Karpas-422 (cell line): ENCODE measurements at places on chromosomes 12 and 14. TPM values are rescaled to one million over a fixed set of nuclear protein-coding genes. Genes with fewer than 3 reads are reported as not detected.

GRCh38 chr12:89140141-89140540 lies 212.2 kb downstream of the DUSP6 start:
- H3K4me1 ChIP-seq, result no peaks in the 10 kb centered on the region
- H3K4me3 ChIP-seq, result no peak overlapping the region
- no peak overlapping the region for H3K27ac ChIP-seq
- no peaks in the 10 kb centered on the region for H3K27me3 ChIP-seq

DNA sequence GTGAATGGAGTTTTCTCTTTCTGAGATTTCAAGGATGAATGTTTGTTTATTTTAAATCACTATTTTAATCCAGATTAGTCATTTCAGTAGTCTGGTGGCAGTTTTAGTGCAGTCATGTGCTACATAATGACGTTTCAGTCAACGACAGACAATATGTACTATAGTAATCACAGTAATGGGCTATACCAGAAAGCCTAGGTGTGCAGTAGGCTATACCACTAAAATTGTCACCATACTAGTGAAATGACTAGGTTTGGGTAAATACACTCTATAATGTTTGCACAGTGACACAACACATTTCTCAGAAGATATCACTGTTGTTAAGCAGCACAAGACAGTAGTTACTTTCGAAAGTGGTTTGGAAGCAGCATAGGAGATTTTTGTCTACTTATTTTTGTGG lies 203.1 kb downstream of the ETNK1 start:
- H3K27me3 ChIP-seq, result no peaks in the 10 kb centered on the region
- no peaks in the 10 kb centered on the region for H3K36me3 ChIP-seq
- H3K4me3 ChIP-seq, result no peak overlapping the region
- H3K4me1 ChIP-seq, result no peaks in the 10 kb centered on the region

- H3K4me3 ChIP-seq, result no peak overlapping the region
- DNase-seq, result no peak
- H3K36me3 ChIP-seq, result no peaks in the 10 kb centered on the region
Measured at GRCh38 chr14:68557648-68558047, 235.2 kb downstream of the ZFP36L1 start.

SPATS2 gene
- 43.5 and 50.7 TPM in 2 replicates for total RNA-seq

GRCh38 chr14:104364830-104365229 lies 214.7 kb upstream of the C14orf180 start:
- no peaks in the 10 kb centered on the region for H3K36me3 ChIP-seq
- H3K27me3 ChIP-seq, result no peaks in the 10 kb centered on the region; the same call in 1 of the 2 replicates
- no peak overlapping the region for H3K27ac ChIP-seq

DEGS2 gene
- 0.43 TPM in 1 of 2 replicates, not detected in the other for total RNA-seq

DNA sequence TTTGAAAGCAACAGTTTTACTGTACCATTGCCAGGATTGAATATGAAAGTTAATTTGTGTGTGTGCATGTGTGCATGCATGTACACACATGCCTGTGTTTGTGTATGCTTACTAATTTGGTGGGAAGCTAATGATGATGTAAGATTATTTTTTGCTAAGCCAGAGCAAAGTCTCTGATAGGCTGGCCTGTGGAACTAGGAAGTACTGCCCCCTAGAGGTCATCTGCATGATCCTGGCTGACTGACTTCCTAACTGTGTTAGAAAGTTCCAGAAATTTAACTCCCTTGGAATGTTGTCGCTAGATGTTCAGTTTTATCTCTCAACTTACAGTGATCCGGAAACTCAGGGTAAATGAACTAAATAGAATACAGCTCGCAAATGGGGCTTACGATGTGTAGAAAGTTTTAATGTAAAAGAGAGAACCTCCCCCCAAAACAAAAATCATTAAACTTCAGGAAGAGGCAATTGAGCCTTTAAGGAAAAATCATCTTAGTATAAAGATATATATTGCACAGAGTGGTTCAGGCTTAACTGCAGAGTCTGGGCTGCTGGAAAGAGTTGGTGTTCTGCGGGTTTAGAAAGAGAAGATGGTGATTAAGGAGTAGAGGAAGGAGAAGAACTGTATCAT lies 34.3 kb upstream of the SLC38A1 start:
- H3K27ac ChIP-seq, result no peak overlapping the region
- peak; percentile 80 for DNase-seq
- H3K36me3 ChIP-seq, result no peaks in the 10 kb centered on the region
- H3K4me1 ChIP-seq, result no peaks in the 10 kb centered on the region
- H3K27me3 ChIP-seq, result no peaks in the 10 kb centered on the region
- no peak overlapping the region for H3K4me3 ChIP-seq

MYF5 gene
- not detected in 2 replicates for total RNA-seq

RFX4 gene
- total RNA-seq, result not detected in 2 replicates

DNA sequence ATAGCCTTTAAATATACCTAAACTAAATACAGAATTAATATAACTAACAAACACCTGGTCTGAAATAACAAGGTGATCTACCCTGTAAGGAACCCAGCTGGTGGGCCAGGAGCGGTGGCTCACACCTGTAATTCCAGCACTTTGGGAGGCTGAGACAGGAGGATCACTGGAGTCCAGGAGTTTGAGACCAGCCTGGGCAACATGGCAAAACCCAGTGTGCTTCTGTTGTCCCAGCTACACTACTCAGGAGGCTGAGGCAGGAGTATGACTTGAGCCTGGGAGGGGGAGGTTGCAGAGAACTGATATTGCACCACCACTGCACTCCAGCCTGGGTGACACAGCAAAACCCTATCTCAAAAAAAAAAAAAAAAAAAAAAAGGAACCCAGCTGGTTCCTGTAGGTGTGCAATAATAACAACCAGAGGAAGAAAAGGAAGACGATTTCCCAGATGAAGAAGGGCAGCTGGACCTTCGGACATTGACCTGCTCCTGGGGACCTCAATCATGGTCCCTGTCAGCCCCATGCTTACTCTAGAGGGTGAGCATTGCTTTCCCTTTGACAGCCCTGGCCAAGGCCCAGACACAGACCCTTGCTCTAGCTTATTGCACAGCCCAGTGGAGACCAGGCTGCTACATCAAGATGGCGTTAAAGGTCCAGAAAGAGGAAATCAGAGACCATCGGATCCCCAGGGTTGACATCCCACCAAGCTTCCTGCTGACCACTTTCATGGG lies 5.4 kb downstream of the FOS start:
- no peaks in the 10 kb centered on the region for H3K27me3 ChIP-seq
- no peaks in the 10 kb centered on the region for H3K36me3 ChIP-seq
- H3K4me3 ChIP-seq, result no peak overlapping the region
- H3K27ac ChIP-seq, result no peak overlapping the region

- no peaks in the 10 kb centered on the region for H3K36me3 ChIP-seq
- H3K27me3 ChIP-seq, result no peaks in the 10 kb centered on the region
- no peak for DNase-seq
Measured at GRCh38 chr12:63965936-63966605, 121.6 kb downstream of the SRGAP1 start.

DNA sequence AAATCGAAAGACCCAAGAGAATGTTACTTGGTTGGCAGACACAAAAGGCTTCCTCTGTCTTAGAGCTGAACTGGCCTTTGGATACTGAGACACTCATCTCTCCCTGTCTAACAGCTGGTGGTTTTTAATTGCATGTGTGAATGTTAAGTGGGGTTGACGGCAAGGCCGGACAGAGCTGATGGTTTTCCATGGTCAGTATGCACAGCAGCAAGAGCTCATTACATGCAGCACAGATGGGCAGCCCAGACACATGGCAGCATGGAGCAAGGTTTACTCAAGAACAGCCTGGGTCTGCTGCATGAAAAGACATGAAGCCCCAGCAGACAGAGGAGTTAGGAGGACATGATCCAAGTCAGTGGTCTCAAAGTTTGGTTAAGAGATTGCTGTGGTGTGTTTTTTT lies 27.8 kb upstream of the CACNA2D4 start:
- H3K27me3 ChIP-seq, result no peaks in the 10 kb centered on the region
- H3K27ac ChIP-seq, result no peak overlapping the region
- no peak overlapping the region for H3K4me3 ChIP-seq
- H3K4me1 ChIP-seq, result no peaks in the 10 kb centered on the region

INSM2 gene
- total RNA-seq, result 0.22 and 0.32 TPM in 2 replicates

KRT79 gene
- total RNA-seq, result not detected in 2 replicates

DNA sequence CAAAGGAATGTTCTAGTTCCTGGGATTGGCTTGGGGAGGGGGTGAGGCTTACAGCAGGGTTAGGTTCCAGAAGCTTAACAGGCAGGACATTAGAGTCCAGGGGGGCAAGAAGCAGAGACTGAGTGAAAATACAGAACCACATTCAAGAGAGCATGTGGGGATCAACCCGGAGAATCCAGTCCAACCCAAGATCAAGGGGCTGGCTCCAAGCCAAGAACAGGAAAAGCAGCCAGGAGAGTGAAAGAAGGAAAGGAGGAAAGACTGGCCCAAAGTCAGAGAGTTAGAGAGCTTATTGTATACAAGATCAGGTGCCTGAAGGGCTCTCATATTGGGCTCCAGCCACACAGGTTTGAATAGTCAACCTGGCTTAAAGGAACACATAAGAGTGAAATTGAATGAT lies 190.3 kb upstream of the CDKN3 start:
- no peaks in the 10 kb centered on the region for H3K4me1 ChIP-seq
- no peak for DNase-seq
- no peak overlapping the region for H3K4me3 ChIP-seq
- H3K36me3 ChIP-seq, result no peaks in the 10 kb centered on the region

DNA sequence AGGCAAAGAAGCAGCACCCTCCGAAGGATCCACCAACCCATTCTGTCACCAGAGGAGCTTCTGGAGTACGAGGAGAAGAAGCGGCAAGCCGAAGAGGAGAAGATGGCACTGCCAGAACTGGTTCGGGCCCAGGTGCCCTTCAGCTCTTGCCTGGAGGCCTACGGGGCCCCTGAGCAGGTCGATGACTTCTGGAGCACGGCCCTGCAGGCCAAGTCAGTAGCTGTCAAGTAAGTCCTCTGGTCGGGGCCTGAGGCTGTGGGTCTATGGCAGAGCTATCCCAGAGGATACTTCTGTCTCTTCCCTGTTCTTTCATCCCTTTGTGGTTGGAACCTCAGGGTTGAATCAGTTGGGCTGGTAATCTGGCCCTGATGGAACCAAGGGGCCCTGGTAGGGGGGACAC lies 5.9 kb upstream of the TPI1 start:
- no peak for DNase-seq
- no peak overlapping the region for H3K4me3 ChIP-seq

DNA sequence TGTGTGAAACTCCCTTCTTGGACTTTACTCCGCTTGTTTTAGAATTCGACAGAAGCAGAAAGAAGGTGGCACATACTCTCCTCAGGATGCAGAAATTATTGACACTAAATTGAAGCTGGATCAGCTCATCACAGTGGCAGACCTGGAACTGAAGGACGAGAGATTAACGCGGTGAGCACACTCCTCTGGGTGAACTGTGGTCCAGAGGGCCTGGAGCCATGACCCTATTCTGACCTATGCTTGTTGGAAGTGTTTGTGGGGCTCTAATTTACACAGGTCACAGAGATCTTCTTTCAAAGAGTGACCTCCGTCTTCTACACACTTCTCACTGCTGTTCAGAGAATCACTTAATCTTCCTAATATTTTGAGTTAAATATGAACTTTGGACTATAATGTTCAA lies 72.5 kb upstream of the MYF6 start:
- no peak overlapping the region for H3K4me3 ChIP-seq
- H3K36me3 ChIP-seq, result no peaks in the 10 kb centered on the region
- H3K4me1 ChIP-seq, result no peaks in the 10 kb centered on the region
- DNase-seq, result no peak
- H3K27me3 ChIP-seq, result no peaks in the 10 kb centered on the region

PLD4 gene
- 146 and 265 TPM in 2 replicates for total RNA-seq

- peak overlapping the region; percentile 98 for H3K27ac ChIP-seq
- peak overlapping the region; percentile 69 for H3K4me3 ChIP-seq
- H3K36me3 ChIP-seq, result no peaks in the 10 kb centered on the region
- H3K27me3 ChIP-seq, result no peaks in the 10 kb centered on the region
- peak; percentile 97 for DNase-seq
Measured at GRCh38 chr12:57242691-57243454, 8.1 kb downstream of the STAC3 start.

GRCh38 chr12:70255311-70255710 lies 12.1 kb downstream of the CNOT2 start:
- H3K27me3 ChIP-seq, result no peaks in the 10 kb centered on the region
- H3K4me1 ChIP-seq, result peaks cover 97% of the 10 kb centered on the region
- H3K36me3 ChIP-seq, result peaks cover 16% of the 10 kb centered on the region; the same call in 1 of the 2 replicates
- peak overlapping the region; percentile 27; the same call in 1 of the 2 replicates for H3K4me3 ChIP-seq

DNA sequence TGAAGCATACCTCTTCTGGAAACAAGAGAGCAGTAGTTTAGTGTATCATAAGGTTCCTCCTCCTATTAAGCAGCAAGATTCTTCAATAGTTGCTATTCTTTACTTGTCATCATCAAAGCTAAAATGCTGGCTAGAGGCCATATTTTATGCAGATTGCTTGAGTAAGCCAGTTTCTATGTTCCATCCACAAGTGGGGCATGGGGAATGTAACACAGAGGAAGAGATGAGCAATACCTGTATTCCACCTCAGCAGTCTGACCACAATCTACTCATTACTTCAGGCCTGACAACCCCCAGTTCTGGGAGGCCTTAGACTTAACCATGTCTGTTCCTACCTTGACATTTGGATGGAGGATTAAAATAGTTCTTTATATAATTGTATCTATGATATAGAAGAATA lies 423.6 kb downstream of the BTG1 start:
- H3K36me3 ChIP-seq, result no peaks in the 10 kb centered on the region
- no peak overlapping the region for H3K27ac ChIP-seq
- no peak overlapping the region for H3K4me3 ChIP-seq
